ENCODE measurements at places on chromosomes 13 and 19.
A peak's percentile ranks its signal among the peaks of the same experiment; 100 is the strongest.

GRCh38 chr19:56189785-56190184, 7.8 kb downstream of the ZSCAN5B start:
- no peak for DNase-seq

- DNase-seq = peak; percentile 65
These were observed 9.1 kb downstream of the NFIC start for GRCh38 chr19:3375221-3376090.

DNA sequence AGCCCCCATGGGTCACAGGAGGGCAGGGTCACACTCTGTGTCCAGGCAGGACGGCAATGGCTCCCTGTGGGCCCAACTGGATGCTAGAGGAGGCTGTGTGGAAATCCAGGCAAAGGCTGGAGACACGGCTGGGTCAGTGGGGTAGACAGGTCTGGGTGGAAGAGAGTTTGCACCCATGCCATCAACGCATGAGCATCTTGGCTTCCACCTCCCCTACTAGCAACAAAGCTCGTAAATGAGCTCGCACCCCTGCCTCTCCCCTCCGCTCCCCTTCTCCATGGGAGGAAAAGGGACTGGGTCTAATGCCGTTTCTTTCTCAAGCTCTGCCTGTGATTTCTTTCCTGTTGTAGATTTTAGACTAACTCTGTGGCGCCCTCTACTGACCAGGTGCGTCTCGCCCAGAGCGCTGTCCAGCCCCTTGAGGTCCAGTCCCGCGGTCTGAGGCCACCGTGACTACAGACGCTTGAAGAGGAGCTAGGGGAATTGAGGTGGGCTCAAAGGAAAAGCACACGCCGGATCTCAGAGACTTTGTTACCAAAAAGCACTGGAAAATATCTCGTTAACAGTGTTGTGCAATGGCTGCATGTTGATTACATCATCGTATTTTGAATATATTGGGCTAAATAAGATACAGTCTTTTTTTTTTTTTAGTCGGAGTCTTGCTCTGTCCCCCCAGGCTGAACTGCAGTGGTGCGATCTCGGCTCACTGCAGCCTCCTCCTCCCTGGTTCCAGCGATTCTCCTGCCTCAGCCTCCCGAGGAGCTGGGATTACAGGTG, 50.7 kb upstream of the USP29 start:
- no peak for DNase-seq

GRCh38 chr13:74767050-74767449, 632.8 kb upstream of the KLF12 start:
- no peak for DNase-seq

DNA sequence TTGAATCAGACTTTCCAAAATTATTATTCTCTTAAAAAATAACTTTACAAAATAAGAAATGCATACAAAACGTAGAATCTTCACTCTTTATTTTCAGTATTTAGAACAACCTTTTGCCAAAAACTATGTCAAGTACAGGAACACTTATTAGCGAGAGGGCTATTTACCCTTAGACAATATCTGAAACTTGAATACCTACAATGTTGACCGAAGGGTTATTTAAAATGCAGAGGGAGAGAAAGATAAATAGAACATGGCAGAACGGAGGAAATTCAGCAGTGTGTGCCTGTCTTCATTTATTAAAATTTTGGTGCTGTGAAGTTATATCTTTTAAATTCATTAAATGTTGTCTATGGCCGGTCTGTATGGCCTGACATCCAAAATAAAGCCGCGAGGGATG, 198.8 kb downstream of the EFNB2 start:
- no peak for DNase-seq

DNA sequence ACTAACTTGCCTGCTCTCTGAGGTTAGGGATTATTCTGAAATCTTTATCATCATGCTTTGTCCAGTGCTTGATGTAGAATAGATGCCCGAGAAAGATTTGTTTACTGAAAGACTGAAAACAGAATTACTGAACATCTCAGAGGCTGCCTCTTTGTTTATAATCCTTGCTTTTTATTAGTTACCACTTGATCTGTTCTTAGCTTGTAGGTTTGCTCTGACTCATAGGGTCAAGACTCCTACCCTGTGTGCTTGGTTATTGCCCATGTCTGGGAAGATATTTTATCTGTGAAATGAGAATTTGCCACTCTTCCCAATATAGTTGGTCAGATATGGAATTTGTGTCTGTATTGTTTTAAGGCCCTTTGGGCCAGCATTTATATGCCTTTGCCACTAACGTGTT, 675.3 kb downstream of the DIAPH3 start:
- no peak for DNase-seq

- peak; percentile 63 for DNase-seq
These were observed 480.2 kb upstream of the MIR17HG start for GRCh38 chr13:90867336-90867683.

DNA sequence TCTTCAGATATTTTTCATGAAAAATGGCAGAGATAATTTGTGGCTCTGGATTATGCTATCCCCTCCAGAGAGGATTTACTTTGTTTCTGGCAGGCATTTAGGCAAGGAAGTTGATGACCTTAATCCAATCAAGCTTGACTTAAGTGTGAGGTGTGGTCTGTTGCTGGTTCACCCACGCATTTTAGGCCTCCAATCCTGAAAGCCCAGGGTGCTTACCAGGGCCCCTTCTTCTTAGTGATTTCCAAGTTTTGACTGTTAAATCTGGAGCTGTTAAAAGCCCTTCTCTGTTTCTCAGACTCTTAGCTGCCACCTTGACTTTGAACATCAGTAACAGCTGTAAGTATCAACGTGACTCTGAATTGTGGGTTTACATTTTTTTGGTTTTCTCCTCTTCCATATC, 161.8 kb downstream of the DNAJC15 start:
- DNase-seq = no peak

DNA sequence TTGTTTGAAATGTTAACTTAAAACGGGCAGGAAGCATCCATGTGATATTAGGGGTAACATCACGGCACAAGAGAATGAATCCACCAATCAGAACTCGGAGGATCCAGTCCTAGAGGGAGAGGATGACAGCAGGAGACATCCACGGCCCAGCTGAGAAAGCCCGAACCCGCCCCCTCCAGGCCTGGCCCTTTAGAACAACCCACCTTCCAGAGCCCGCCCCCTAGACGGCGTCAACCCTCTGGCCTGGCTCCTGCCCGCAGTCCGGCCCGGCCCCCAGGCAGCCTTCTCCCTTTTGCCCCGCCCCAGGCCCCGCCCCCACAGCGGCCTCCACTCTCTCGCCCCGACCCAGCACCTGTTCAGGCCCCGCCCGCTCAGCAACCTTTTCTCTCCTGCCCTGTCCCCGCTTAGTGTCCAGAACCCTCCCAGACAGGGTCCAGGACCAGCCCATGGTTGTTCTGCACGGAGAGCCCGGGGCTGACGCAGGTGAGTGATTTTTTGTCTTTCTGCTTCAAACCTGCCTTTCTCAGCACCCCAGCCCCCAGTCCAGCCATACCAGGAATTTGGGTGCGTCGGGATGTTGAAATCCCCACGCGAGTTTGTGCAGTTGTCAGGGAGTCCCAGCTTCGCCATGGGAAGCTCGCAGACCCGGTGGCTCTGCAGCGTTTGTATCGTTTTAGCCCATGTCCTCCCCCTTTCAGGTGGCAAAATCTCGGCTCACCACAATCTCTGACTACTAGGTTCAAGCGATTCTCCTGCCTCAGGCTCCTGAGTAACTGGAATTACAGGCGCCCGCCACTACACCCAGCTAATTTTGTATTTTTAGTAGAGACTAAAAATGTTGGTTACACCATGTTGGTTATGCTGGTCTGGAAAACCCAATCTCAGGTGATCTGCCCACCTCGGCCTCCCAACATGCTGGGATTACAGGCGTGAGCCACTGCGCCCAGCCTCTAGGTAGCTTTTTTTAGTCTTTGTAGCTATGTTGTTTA, 16.1 kb downstream of the ZNF816 start:
- peak; percentile 73 for DNase-seq

DNA sequence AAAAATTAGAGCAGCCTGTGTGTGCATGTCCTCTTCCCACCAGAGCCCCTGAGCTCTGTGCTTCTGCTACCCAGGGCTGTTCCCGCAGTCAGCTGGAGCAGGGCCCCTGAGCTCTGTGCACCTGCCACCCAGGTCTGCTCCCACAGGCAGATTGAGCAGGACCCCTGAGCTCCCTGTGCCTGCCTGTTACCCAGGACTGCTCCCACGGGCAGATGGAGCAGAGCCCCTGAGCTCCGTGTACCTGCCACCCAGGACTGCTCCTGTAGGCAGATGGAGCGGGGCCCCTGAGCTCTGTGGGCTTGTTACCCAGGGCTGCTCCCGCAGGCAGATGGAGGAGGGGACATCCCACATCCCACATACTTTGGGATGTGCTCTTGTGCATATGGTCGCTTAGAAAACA, 186.8 kb upstream of the SOX1 start:
- no peak for DNase-seq

- no peak for DNase-seq
These were observed 20.6 kb upstream of the TCF3 start for GRCh38 chr19:1672769-1673644.

DNA sequence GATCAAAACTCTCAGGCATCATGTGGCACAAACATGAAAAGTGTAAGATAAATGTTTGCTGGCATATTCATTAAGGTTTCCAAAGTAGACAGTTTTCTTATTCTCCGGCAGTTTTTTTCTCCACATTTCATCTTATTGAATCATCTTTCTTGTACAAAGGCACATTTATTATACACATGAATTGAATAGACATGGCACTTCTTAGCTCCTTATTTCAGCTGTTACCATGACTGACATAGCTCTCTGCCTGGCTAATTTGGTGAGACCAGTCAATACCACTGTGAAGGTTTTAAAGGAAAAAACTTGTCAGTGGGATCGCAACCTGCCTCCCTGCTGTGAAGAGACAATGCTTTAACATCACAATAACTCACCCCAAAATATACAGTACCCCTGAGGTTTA, 285.0 kb upstream of the PCDH20 start:
- DNase-seq = no peak

GRCh38 chr19:6744381-6745301, 5.2 kb downstream of the TRIP10 start:
- DNase-seq = peak; percentile 90

DNA sequence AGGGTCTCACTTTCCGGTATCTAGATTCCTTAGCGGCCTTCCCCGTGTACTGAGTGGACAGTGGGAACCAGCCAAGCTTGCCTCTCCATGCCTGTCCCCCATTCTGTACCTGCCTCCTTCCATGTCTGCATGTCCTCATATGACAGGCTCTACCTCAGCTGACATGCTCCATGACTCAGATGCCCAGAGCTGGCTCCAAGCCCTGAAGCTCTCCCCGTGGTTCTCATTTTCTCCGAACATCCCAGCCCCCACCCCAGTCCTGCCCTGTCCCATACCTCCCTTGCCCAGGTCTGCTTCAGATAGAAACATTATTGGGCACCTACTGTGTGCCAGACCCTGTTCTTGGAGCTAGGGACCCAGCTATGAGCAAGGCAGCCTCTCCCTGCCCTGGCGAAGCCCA, 17.1 kb upstream of the SHFL start:
- DNase-seq = no peak

GRCh38 chr19:47704656-47705055, 8.6 kb upstream of the EHD2 start:
- DNase-seq = no peak

DNA sequence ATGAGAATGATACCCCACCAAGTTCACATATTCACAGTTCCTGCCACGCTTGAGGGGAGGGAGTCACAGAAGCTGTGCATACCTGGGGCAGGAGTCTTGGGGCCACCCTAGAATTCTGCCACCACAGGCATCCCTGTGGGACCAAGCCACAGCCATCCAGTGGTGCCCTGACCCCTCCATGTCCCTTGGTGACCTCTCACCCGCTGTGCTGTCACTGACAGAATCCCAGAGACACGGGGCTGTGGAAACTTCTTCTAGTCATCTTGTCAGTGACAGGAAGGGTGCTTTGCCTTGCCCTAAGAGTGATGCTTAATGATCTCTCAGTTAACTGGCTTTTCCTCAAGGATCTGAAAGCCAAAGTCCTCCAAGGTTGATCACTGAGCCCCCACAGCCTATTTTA, 58.4 kb upstream of the UQCRFS1 start:
- DNase-seq = no peak

- no peak for DNase-seq
These were observed 17.7 kb downstream of the CRTC1 start for GRCh38 chr19:18701250-18701608.

- no peak for DNase-seq
These were observed 1.3 kb downstream of the CCDC159 start for GRCh38 chr19:11347546-11348039.

DNA sequence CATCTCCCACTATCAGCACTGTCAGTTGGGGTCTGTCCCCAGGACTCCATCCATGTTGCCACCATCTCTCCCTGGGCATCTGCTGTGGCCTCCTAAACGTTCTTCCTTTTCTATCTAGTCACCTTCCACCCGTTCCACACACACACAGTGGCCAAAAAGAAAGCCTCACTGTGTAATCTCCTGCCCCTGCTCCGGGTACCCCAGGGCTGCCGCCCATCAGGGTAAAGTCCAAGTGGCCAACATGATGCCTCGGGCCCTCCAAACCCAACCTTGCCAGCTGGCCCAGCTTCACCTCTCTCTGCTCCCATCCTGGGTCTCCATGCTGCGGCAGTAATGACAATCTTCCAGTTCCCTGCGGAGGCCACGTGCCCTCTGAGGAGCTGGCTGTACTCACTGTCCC, 29.4 kb upstream of the PEG3 start:
- DNase-seq = no peak

- DNase-seq = no peak
These were observed 365.1 kb downstream of the DNAJC15 start for GRCh38 chr13:43388282-43389034.

- DNase-seq = no peak
These were observed 101.0 kb downstream of the PAN3 start for GRCh38 chr13:28239374-28239773.

DNA sequence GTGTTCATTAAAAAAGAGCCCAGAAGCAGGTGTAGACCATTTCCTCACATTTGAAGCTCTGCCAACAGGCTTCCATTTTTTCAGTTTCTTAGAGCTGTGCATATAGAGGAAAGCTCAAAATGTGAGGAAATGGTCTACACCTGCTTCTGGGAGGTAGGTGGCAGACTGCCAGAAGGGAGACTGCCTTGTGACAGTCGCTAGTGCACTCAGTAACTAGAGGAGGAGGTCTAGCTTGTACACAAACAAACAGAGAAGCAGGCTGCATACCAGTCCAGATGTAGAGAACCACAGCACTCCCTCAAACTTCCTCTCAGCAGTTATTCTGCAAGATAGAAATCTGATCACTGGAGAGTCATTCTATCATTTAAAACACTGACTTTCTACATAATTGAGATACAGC, 800.2 kb downstream of the EFNB2 start:
- DNase-seq = no peak

Data from transverse colon (tissue), 4 donors.